ENCODE measurements at places on chromosomes 3 and 15.
A peak's percentile ranks its signal among the peaks of the same experiment; 100 is the strongest.

DNA sequence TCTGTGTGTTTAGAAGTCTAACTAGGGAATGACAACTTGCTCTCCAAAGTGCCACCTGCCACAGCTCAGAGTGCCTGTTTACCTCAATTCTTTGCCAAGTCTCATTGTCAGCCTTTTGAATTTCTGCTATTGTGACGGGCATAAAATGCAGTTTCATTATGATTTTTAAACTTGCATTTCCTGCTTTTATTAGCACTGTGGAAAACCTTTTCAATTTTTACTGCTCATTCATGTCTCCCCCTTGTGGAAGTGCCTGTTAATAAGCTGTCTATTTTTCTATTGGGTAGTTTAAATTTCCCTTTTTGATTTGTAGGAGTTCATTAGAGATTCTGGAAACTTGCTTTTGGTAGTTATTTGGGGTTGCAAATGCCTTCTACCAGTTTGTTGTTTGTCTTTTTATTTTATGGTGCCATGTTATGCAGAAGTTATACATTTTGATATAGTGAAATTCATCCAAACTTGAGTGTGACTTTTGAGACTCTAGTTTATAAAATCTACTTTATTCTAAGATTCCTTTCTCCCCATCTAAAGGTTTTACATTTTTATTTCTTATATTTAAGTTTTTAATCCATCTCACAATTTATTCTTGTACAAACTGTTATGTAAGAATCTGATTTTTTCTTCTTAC lies 53.9 kb upstream of the FRMD4B start:
- DNase-seq = no peak

GRCh38 chr3:86793786-86794185 lies 197.2 kb downstream of the VGLL3 start:
- no peak for DNase-seq

DNA sequence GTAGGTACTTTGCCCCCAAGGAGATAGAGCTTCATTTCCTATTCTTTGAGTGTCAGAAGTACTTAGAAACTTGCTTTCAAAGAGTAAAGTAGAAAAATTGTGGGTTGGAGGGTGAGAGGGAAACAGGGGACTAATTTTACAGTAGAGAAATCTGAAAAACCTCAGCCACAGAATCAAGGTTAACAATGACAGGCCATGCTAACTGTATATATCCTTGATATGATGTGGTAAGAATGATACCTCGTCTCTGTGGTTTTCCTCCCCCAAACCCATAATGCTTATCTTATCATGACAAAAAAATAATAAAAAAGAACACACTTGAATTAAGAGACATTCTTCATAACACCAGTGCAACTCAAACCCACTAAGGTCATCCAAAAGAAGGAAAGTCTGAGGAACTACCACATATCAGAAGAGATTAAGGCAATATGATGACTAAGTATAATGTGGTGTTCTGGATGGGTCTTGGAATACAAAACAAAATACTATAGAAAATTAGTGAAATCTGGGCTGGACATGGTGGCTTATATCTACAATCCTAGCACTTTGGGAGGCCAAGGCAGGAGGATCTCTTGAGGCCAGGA lies 360.4 kb downstream of the ULK4 start:
- no peak for DNase-seq

DNA sequence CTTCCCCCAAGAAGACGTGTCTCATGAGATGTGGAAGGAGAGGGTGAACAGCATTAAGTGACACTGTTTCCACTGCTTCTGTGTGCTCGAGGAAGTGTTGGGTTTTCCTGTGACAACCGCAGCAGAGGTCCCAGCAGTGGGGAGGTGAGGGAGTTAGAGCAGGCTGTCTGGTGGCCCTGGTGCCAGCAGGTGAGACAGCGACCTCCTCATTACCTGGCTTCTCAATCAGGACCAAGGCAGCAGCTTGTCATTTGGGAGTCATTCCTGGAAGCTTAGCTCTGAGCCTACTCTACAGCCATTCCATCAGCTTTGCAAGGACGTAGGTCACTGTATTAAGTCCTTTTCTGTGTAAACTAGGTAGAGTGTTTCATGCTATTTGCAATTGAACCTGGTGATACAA lies 63.3 kb upstream of the RGMA start:
- DNase-seq = no peak

- DNase-seq = no peak
These were observed 224.1 kb downstream of the TPRG1 start for GRCh38 chr3:189395825-189396224.

GRCh38 chr15:36965570-36966342 lies 134.6 kb downstream of the MEIS2 start:
- DNase-seq = no peak

DNA sequence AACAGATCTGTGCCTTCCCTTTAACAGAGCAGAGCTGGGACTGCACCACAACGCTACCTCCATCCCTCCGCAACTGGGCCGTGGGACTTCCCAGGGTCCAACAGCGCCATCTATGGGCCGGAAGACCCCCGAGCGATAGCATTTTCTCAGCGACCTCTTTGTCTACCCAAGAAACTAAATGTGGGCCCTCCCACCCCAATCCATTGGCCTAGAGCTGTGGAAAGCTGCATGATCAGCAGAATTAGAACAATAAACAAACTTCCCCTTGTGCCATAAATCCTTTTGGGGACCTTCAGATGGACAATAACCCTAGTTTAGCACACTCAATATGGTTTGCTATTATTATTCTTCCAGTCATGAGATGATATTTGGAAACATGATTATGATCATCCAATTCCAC lies 74.8 kb upstream of the NTRK3 start:
- DNase-seq = no peak

GRCh38 chr3:64595253-64595694 lies 92.5 kb downstream of the ADAMTS9 start:
- DNase-seq = no peak

DNA sequence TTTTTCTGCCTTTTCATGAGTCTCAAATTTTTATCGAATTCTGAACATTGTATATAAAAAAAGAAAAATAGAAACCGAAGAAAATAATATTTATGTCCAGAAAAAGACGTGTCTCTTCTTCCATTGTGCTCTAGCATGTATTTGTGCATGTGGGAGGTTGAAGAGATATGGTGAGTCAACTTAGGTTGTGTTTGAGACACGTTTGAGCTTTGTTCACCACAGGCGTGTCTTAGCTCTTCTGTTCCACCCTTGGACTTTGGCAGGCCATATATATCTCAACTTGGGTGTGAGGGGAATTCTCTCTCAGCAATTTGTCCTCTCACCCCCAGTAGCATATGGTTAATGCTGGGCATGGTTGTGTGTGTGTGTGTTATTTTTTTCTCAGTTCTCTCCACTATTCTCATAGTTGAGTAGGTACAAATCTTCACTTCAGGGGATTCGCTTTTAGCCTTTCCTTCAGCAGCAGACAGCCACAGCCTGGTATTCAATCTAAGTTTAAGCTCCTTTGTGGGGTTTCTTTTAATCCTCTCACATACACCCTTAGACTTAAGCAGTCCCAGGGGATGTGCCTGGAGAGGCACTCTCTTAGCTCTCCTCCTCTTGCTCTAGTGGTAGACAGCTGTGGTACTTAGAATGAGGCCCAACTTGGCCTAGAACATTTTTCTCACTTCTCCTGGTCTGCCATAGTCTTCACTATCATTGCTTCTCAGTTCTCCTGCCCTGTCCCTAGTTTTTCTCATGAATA lies 286.5 kb upstream of the RBMS3 start:
- DNase-seq = no peak

GRCh38 chr15:44102675-44103254 lies 92.3 kb downstream of the FRMD5 start:
- DNase-seq = peak; percentile 5

DNA sequence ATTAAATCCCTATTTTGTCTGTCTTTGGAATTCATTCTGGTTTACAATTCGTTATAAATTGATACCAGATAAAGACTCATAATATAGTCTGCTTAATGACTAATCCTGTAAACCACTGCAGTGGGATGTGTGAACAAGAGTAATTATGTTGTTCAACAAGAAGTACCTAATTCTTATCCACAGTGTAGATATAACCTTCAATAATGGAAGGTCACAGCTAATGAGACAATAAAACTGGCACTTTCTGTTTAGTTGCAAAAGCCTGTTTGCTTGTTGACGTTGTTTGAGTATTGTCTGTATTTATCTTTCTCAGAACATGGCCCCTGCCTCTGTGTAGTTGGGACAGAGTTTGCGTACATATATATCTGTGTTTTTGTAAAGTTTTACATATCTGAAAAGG lies 26.7 kb downstream of the PIAS1 start:
- DNase-seq = no peak

GRCh38 chr15:36126194-36126593 lies 453.2 kb upstream of the CDIN1 start:
- DNase-seq = no peak

DNA sequence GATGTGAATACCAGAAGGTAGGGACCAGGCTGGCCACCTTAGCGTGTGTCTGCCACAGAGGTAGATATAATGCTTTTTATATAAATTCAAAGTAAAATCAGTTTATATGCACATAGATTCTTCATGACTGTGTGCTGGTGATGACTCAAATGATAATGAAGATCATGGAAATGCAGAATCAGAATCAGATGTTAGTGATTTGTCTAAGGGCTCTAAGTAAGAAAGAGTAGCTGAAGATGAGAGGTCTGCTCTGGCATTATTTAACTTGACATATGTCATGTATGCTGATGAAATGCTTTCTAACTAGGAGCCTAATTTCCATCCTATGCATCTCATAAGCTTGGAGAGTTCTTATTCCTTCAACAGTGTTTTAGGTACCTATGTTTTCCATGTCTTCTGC lies 50.3 kb upstream of the DPH6 start:
- DNase-seq = no peak

GRCh38 chr15:41790756-41791546 lies 16.7 kb downstream of the MAPKBP1 start:
- no peak for DNase-seq

DNA sequence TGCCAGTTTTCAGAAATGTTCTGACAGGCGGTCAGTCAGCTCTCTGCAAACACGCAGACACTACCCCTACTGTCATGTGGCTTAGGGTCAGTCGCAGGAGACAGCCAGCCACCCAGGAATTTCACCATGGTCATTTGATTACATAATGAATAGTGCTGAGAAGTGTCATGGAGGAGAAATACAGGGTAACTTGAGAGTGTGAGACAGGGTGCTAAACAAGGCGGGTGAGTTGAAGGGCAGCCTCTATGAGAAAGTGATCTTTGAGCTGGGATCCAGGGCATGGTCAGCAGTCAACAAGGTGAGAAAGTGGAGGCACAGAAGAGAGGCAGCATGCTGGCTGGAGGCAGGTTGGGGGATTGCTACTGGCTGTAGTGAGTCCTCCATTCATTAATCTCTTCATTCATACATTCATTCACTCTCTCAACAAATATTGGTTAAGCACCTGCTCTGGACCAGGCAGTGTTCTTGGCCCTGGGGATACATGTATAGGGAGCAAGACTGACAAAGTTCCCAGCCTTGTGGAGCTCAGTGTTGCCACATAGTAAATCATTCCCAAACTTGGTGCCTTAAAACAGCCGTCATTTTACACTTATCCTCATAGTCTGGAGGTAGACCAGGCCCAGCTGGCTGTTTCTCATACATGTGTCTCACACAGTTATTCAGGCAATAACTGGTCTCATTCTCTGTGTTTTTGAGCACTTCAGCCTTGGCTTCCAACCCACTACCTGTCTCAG lies 14.8 kb downstream of the PXYLP1 start:
- no peak for DNase-seq

- DNase-seq = no peak
These were observed 39.4 kb downstream of the TNK2 start for GRCh38 chr3:195868866-195869412.

- DNase-seq = no peak
These were observed 37.2 kb downstream of the CCDC54 start for GRCh38 chr3:107414325-107414964.

DNA sequence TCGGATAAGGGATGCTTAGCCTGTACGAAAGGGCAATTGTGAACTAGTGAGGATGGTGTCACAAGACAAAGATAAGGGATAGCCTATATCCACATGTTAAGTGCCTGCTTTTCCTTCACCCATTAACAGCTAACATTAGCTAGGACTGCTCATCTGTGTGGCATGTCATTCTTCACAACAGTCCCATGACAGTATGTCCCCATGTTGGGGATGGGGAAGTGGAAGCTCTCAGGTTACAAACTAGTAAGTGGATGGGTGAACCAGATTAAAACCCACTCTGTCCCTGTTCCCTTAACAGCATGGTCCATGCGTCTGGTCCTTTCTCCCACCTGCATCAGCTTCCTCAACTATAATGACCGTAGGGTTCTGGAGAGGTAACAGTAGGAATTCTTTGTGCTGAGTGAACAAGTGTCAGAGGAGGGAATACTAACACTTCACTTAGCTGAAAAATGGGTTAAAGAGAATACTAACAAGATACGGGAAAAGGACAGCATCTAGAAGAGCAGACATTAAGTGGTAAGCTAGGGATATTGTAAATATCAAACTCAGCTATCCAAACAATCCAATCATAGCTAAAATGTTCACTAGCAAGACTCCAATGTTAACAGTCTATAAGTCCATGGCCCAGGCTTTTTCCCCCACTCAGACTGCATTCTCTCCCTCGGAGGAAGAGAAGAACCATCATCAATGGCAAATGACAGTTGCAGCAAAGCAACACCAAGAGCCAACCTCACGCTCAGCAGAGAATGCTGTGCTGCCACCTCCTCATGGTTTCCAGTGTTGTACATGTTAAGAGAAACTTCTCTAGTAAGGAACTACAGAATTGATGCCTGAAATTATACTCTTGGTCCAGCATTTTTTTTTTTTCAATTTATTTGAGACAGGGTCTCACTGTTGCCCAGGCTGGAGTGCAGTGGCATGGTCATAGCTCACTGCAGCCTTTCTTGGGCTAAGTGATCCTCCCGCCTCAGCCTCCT lies 5.0 kb downstream of the RPLP1 start:
- DNase-seq = no peak

- no peak for DNase-seq
These were observed 61.3 kb upstream of the CMTM8 start for GRCh38 chr3:32176989-32177701.

DNA sequence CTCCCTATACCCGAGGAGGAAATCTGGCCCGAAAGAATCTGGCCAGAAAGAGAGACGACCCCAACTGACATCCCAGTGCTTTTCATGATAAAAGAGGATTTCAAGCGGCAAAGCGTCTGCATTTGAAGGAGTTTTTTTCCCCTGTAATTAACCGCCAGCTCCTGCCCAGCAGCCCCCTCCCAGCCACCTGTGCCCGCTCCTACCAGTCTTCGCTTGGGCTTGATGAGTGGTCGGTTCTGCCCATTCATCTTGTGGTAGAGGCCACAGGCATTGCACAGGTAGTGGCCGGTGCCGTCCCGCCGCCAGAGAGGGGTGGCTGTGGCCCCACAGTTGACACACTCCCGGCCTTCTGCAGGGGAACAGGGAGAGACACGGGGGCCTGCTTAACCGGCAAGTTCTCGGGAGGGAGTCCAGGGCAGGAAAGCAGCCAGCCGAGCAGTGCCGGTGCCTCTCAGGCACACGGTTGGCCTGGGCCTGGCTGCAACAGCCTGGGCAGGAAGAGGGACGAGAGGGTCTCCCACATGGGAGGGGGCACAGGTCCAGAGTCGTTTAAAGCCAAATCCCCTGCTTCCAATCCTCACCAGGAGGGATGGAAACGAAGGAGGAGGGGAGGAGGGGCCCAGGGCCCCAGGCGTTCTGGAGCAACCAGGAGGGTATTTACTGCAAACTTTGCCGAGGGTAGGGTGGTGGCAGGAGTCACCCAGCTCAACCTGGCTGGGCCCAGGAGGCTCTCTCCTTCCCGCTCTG lies 9.2 kb downstream of the GATA2 start:
- no peak for DNase-seq

Data from NCI-H1092 (cell line).